Foreskin melanocyte (primary cell): ENCODE measurements at places on chromosomes 7 and 10.

GRCh38 chr10:71176661-71177060 lies 35.7 kb upstream of the UNC5B start:
- DNase-seq: no peak

GRCh38 chr7:159031135-159031701 lies 113.4 kb downstream of the VIPR2 start:
- no peak for DNase-seq

DNA sequence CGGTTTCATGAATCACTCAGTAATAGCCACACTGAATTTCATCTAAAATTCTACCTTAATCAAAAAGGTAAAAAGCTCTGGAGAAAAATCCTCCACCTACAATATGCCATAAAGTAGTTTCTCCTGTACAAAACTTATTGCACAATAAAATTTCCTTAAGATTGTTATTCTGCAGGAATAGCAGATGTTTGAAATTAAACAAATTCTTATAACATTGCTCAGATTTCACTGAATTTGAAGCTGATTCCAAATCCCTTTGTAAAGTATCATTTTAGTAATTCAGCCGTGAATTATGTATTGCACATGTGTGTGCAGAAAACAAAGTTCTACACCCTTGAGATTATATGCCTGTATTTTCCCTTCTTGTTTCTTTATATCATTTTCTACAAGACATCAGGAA lies 123.8 kb downstream of the AMPH start:
- DNase-seq: no peak

DNA sequence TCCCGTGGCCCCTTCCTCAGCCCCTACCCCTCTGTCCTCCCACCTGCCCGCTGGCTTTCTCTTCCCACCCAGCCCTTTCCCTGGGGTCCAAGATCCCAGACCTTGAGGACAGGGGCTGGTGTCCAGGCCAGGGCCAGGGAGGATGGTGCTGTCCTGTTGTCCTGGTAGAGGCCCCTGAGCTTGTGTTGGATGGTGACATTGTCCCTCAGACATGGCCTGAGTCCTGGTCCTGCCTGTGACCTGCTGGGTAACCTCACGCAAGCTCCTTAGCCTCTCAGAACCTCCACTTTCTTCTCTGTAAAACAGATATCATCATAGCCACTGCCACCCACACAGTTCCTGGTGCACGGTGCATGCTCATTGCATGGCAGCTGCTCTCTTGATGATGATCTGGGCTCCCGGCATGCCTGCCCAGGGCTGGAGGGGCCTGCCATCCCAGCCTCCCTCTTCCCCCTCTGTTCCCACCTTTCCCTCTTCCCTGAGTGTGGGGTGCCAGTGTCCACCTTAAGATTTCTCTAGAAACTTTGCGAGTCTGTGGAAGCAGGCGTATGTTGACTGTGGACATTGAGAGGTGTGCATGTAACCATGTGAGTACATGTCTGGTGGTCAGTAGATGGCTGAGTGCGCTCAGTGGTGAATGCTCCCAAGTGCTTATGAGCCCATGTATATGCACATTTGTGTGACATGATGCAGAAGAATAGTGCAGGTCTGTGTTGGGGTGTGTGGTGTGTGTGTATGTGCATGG lies 60.4 kb downstream of the NEURL1 start:
- no peak for DNase-seq

GRCh38 chr7:87075671-87076404 lies 16.4 kb upstream of the ELAPOR2 start:
- no peak for DNase-seq

GRCh38 chr10:47261121-47261520 lies 38.9 kb upstream of the GDF10 start:
- DNase-seq: no peak

DNA sequence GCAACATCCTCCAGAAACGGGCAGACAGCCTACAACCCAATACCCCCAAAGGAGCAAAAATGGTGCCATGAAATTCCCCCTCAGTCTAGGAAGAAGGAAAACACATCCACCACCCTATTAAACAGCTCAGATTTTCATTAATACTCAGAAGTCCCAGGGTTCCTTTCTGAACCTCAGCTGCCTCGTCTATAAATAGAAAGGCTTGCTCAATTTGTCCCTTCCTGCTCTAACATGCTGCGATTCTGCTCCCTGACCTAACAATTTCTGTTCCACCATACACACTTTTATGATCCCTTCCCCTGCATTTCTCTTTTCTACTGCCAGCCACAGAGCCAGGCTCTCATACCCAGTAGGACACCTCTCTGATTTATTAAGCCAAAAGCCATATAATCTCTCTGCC lies 68.1 kb downstream of the MTERF1 start:
- no peak for DNase-seq

DNA sequence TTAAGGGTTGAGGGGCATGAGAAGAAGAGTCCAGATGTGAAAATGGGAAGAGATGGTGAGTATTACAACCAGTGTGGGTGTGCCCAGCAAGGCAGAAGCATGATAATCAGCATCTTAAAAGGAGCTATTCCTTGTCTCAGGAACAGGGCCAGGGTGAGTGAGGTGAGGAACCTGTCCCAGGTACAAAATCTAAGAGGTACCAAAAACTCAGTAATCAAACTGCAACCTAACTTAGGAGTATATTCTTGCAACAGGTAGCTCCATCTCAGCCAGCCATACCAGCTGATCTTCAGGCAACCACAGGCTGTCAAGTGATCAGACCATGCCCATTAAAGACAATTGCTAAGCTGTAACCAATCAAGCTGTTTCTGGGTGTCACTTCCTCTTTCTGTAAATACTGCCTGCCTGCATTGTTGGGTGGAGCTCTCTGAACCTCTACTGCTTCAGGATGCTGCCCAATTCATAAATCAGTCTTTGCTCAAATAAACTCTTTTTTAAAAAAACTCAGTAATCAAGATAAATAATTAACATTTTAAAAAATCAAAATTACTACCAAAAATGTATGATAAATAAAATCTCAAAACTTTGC lies 7.4 kb downstream of the KEL start:
- DNase-seq: no peak

- DNase-seq: no peak
Observed at GRCh38 chr10:106311590-106311989, 852.9 kb downstream of the SORCS1 start.

DNA sequence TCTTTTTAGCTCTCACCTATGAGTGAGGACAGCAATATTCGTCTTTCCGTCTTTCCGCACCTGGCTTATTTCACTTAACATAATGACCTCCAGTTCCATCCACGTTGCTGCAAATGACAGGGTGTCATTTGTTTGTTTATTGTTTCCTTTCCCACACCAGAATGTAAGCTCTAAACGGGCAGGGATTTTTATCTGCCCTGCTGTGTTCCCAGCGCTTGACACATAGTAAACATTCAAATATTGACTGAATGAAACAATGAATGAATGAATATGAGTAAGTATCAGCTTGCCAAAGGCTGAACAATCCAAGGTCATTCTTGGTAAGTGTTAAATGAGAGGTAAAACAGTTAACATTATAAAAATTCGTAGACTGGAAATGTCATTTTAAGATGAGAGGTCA lies 12.8 kb downstream of the SH3PXD2A start:
- no peak for DNase-seq

DNA sequence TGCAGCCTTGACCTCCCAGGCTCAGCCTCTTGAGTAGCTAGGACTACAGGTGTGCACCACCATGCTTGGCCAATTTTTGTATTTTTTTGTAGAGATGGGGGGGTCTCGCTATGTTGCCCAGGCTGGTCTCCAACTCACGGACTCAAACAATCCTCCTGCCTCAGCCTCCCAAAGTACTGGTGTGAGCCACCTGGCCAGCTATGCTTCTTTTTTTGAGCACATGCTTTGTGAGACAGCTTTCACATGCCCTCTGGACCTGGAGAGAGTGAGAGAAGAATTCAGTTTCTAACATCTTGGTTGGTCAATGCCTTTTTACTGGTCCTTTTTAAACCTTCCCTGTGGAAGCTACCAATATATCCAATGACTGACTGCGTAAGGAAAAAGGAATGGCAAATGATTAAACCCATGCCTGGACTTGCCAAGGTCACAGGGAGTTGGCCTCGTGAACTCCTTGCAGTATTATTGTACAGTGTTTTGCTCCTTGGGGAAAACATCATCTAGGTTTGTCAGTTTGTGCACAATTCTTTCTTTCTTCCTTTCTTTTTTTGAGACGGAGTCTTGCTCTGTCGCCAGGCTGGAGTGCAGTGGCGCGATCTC lies 6.2 kb upstream of the FOXK1 start:
- DNase-seq: no peak

DNA sequence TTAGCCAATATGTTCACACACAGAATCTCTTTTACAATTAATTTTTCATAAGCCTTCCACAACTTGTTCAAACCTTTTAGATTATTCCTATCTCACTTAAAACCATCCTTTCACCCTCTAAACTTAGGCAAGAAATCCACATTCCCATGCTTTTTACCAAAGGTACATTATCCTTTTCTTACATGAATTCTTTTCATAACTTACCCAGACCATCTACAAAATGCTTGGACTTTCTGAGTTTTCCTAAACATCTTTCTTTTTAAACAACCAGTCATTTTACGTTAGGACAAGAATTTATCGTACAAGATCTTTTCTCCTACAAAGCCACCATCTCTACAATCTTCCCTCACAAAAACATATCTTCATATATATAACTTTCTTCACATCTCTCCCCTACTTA lies 18.8 kb upstream of the GARS1 start:
- no peak for DNase-seq

- no peak for DNase-seq
Observed at GRCh38 chr10:88555190-88555908, 27.8 kb downstream of the RNLS start.

- no peak for DNase-seq
Observed at GRCh38 chr10:6530966-6531365, 49.1 kb downstream of the PRKCQ start.

DNA sequence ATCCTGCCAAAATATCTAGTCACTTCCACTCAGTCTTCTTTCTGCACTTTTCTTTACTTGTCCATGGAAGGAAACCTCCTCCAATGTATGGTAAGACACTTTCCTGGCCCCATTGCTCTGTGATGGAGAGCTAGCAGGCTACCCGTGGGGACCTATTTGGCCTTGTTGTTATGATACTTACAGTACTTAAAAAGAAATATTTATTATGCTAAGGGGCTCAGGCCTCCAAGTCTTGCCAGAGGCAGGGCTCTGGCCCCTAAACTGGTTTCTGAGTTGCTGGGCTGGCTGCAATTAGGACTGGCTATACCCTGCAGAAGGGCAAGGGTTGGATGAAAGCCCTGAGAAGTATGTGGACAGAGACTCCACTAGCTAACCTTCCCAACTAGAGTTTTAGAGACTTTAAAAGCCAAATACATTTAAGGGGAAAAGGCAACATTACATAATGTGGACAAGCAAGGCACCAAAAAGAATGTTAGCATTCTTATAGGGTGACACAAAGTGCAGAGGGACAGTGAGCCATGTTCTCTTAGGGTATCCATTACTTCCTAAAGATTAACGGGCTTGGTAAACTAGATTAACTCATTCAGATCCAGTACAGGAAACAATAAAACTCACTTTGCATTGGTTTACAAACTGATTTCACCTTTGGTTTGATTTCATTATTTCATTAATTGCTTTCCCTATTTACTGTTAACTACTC lies 84.9 kb upstream of the INHBA start:
- no peak for DNase-seq

DNA sequence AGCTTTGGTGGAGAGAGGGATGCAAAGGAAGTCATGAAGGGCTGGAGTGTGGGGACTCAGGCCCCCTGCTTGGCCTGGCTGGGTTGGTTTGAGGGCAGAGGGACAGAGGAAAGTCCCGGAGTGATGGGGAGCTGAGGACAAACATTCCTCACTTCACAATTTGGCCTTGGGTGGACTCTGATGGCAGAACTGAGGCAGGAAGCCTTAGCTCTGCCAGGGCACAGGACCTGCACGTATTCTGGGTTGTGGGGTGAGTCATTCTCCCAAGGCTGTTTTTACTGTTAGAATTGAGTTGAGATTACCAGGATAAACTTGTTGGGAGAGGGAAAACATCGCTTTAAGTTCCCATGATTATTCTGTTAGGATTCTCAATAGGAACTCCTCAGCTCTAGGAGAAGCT lies 2.6 kb downstream of the GOLGA7B start:
- no peak for DNase-seq

DNA sequence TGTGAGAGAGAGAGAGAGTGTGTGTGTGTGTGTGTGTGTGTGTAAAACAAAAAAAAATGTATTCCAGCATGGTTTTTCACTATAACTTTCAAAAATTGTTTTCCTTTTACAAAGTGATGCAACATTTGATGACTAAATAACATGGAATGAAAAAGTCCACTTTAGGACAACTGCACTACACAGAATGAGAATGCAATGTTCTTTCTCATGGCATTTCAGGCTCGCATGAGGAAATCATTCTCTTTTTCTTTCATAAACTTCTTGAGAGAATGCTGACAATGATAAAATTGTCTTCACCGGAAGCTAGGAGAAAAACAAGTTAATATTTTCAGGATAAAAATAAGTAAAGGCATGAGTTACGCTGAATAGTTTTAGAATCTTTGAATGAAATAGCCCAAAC lies 53.7 kb downstream of the SLC16A12 start:
- peak; percentile 89 for DNase-seq

- no peak for DNase-seq
Observed at GRCh38 chr10:84801156-84801555, 472.8 kb downstream of the CCSER2 start.

GRCh38 chr10:73925539-73925938 lies 14.6 kb downstream of the PLAU start:
- no peak for DNase-seq

DNA sequence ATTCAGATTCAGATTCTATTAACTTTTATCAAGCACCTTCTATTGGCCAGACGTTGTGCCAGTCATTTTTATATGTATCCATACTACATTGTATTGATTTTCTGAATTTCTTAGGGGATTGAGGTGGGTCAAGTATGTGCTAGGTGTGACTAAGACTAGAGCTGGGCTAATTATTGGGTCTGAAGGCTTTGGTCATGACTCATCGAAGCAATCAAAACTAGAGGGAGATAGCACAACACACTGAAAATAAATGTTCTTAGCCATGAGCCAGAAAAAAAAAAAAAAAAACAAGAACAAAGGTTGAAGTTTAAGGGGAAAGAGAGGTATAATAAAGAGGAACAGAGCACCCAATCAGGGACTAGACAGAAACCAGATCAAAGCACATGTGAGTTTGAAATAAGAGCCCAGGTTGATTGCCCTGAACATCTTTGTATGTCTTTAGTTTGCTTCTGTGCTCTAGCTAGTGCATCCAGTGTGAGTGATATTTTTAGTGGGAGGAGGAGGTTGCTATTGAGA lies 171.6 kb upstream of the FOXP2 start:
- DNase-seq: no peak

GRCh38 chr10:96345222-96345621 lies 13.6 kb downstream of the OPALIN start:
- no peak for DNase-seq

GRCh38 chr7:50653126-50653864 lies 88.1 kb upstream of the DDC start:
- DNase-seq: no peak

DNA sequence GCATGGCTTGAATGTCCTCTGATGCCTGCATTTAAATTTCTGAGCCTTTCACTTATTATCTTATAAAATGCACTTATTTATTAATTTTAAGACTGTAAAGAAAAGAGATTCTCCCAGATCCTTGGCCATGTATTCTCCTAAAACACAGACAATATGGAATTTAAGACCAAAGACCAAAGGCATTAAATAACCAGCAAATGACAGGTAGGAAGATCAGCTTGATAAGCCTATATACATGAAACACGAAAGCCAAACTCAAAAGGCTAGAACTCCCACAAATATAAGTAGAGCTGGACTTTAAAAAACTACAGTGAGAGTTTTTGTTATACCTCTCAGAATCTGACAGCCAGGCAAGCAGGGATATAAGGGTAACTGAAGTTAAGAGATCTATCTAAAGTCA lies 5.1 kb downstream of the ANXA11 start:
- no peak for DNase-seq
